ENCODE measurements at places on chromosomes 16 and 17.

DNA sequence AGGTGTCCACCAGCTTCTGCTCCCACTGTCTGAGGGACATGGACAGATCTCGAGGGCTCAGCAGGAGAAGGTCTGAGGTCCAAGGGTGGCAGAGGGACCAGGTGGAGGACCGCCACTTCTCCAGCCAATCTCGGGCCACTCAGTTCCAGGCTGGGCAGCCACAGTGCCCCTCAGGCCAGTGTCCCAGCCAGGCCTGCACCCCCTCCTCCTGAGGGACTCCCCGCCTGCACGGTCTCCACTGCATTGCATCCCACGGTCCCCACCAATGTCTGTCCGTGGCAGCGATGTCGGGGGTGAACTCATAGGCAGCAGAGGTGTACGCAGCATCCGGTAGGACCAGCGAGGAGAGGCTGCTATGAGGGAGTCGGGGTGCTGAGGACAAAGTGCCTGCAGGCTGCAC, 64.2 kb upstream of the DOC2B start:
- no peak for DNase-seq

DNA sequence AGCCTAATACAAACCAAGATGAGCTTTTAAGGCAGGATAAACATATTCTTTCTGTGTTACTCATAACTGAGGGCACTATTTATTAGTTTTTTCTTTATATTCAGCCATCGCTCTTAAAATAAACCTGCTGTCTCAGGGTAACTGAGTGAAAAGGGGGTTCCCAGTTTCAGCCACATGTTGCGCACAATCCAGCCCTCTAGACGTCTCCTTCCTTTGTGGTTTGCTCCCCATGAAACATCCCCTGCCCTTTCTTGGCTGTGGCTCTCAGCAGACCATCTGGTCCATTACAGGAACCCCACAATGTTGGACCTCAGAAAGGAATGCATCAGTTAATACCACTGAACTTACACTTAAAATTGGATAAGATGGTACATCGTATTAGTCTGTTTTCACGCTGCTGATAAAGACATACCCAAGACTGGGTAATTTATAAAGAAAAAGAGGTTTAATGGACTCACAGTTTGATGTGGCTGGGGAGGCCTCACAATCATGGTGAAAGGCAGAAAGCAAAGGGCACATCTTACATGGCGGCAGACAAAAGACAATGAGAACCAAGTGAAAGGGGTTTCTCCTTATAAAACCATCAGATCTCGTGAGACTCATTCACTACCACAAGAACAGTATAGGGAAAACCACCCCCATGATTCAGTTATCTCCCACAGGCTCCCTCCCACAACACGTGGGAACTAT, 12.6 kb upstream of the IL21R start:
- DNase-seq, result no peak

GRCh38 chr17:39271546-39271945, 45.8 kb upstream of the STAC2 start:
- DNase-seq, result peak; percentile 83

DNA sequence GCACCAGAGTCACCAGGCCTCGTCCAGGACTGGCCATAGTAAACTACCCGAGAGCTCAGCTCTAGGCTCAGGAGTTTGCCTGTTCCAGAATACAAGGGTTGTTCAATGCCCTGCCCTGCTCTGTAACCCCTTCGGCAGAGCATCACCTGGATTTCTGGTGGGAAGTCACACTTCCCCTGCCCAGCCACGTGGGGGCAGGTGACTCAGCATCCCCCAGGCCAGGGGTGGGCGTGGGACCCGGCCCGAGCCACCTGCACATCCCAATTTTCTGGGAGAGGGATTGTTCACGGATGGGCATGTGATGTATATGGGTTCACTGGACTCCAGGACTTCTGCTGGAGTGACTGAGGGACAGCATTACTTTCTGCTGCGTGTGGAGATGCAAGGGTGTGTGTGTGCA, 25.8 kb downstream of the COX4I1 start:
- no peak for DNase-seq

GRCh38 chr16:80824623-80825364, 20.4 kb upstream of the CDYL2 start:
- DNase-seq, result peak; percentile 71

- no peak for DNase-seq
Observed at GRCh38 chr17:48559840-48560817, 15.2 kb upstream of the HOXB2 start.

DNA sequence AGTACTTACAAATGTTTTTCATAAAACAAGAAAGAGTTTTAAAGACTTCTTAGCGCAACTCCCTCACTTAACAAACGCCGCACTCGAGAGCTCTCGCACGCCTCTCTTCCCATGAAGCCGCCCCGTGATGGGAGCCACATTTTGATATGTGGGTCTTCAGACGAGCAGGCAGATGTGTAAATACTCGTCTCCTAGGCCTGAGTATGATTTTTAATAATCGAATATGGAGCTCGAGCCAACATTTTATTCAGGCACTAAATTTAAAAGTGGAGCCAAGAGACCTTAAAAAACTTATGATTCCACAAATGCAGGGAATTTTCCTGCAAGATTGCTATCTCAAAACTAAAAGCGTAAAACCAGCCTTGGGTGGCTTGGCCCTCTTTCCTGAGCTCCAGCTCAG, 55.4 kb downstream of the IRX6 start:
- DNase-seq, result no peak

- no peak for DNase-seq
Observed at GRCh38 chr16:84585467-84585866, 32.4 kb downstream of the COTL1 start.

DNA sequence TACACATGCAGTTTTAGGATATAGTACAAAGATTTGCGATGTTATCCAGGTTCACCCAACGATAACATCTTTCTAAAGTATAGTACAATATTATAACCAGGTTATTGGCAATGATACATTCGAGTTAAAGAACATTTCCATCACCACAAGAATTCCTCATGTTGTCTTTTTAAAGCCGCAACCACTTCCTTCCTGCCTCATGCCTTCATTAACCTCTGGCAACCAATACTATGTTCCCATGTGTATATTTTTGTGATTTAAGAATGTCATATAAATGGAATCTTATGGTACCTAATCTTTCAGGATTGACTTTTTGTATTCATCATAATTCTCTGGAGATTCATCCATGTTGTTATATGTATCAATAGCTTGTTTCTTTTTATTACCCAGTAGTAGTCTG, 1183.2 kb downstream of the CDH11 start:
- DNase-seq, result peak; percentile 3

DNA sequence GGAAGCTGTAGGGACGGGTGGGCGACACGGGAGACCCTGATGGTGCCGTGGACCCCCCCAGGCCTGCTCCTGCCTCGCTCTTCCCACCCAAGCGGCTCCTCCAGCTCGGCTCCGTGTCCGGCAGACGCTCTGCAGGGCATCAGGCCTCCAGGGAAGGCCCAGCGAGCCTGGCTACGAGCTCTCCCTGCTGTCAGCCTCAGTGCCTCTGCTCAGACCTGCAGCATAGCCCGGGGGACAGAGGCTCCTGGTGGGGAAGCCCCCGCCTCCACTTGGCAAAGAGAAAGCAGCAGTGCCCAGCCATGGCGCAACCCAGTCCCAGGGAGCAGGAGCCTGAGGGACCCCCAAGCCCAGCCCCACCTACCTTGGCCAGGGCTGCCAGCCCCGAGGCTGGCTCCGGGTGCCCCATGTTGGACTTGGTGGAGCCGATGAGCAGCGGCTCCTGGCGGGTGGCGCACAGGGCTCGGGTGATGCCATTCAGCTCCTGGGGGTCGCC, 5.9 kb downstream of the FASN start:
- DNase-seq, result no peak

DNA sequence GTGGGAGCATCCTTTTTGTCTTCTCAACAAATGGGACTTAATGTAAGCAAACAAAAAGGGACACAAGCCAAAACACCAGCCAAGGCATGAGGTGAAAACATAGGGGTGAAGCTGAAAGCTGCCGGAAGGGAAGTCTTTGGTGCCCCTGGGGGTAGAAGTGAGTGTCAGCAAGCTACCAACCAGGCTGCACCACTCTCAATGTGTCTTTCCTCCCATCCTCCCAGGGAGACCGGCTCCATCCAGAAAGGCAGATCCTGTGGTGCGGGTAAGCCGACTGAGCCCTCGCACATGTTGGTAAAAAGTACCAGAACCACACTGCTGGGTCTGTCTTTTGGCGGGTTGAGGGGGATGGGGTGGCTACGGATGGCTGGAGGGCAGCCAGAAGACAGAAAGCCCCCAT, 52.0 kb upstream of the SREBF1 start:
- no peak for DNase-seq

DNA sequence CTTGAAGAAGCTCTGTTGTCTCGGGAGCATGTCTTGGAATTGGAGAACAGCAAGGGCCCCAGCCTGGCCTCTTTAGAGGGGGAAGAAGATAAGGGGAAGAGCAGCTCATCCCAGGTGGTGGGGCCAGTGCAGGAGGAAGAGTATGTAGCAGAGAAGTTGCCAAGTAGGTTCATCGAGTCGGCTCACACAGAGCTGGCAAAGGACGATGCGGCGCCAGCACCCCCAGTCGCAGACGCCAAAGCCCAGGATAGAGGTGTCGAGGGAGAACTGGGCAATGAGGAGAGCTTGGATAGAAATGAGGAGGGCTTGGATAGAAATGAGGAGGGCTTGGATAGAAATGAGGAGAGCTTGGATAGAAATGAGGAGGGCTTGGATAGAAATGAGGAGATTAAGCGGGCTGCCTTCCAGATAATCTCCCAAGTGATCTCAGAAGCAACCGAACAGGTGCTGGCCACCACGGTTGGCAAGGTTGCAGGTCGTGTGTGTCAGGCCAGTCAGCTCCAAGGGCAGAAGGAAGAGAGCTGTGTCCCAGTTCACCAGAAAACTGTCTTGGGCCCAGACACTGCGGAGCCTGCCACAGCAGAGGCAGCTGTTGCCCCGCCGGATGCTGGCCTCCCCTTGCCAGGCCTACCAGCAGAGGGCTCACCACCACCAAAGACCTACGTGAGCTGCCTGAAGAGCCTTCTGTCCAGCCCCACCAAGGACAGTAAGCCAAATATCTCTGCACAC, 21.2 kb downstream of the AKAP1 start:
- no peak for DNase-seq

- no peak for DNase-seq
Observed at GRCh38 chr16:85338638-85338982, 226.3 kb upstream of the CIBAR2 start.

- no peak for DNase-seq
Observed at GRCh38 chr16:60419859-60420258, 1616.4 kb downstream of the CDH8 start.

- no peak for DNase-seq
Observed at GRCh38 chr17:75265614-75266315, 4.1 kb downstream of the MRPS7 start.

GRCh38 chr16:47359478-47359877, 101.4 kb downstream of the ITFG1 start:
- no peak for DNase-seq

DNA sequence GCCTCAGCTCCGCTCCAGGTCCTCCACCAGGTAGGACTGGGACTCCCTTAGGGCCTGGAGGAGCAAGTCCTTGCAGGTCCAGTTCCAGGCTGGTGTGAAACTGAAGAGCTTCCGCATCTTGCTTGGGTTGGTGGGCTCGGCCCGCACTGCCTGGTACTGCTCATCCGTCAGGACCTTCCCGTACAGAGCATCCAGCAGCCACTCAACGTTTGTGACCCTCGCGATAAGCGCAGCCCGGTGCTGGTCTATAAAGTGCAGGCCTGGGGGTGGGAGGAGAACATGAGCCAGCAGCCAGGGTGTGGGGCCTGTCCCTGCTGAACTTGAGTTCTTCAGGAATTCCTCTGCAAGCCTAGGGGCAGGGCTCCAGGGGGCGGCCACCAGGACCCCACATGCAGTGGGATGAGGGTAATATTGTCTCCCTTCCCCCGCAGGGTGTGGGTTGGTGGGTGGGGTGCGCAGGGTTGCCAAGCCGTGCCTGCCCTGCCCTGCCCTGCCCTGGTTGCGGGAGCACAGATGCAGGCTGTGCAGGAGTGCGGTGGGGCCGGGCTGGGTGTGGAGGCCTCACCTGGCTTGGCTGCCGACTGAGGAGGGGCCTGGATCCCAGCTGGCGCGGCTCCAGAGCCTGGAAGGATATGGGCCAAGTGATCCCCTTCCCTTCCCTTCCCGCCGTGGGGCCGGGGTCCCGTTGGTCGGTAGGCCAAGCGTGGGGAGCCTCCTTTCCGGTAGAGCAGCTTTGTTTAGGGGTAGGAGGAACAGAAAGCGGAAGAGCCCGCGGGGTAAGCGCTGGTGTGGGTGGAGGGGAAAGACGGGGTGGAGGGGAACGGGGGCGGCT, 762 bp downstream of the PYCARD start:
- DNase-seq, result no peak

- no peak for DNase-seq
Observed at GRCh38 chr16:16107839-16108238, 115.5 kb downstream of the ABCC6 start.

GRCh38 chr16:29307598-29308507, 98.7 kb downstream of the NPIPB11 start:
- DNase-seq, result no peak

DNA sequence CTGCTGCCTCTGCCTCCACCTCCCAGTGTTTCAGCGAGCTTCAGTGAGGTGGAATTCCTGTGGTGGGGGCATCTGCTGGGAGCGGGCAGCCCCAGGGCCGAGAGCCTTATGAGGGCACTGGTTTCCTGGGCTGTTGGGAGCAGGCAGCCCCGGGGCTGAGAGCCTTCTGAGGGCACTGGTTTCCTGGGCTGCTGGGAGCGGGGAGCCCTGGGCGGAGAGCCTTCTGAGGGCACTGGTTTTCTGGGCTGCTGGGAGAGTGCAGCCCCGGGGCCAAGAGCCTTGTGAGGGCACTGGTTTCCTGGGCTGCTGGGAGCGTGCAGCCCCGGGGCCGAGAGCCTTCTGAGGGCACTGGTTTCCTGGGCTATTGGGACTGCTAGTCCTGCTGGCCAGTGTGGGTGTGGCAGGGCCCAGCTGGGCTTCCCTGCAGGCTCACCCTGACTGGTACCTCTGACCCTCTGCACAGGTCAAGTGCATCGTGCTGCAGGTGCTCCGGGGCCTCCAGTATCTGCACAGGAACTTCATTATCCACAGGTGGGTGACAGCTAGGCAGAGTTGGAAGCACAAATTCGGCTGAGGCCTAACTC, 5.6 kb downstream of the CDK10 start:
- no peak for DNase-seq

DNA sequence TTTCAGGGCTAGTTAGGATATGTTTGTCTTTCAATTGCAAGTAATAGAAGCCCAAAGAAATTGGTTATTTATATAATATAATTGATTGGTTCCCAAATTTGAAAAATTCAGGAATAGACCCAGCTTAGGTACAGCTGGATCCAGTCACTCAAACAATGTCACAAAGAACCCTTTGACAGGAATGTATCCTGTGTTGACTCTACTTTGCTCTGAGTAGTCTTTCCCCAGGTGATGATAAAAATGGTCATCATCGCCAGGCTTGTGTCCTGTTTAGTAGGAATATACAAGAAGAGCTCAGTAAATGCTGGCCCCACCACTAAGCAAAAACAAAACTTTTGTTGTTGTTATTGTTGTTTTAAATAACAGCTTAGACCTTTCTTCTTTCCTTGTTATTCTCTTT, 35.0 kb downstream of the MAPT start:
- no peak for DNase-seq

GRCh38 chr16:71467810-71468209, 5.8 kb upstream of the ZNF23 start:
- no peak for DNase-seq

GRCh38 chr17:73865831-73866230, 221.6 kb upstream of the SDK2 start:
- DNase-seq, result no peak

Measured in AG10803 (cell line).